Esophagus muscularis mucosa (tissue), 4 donors: ENCODE measurements at places on chromosomes 2 and 18. TPM values are rescaled to one million over a fixed set of nuclear protein-coding genes. Genes with fewer than 3 reads are reported as not detected.

DNA sequence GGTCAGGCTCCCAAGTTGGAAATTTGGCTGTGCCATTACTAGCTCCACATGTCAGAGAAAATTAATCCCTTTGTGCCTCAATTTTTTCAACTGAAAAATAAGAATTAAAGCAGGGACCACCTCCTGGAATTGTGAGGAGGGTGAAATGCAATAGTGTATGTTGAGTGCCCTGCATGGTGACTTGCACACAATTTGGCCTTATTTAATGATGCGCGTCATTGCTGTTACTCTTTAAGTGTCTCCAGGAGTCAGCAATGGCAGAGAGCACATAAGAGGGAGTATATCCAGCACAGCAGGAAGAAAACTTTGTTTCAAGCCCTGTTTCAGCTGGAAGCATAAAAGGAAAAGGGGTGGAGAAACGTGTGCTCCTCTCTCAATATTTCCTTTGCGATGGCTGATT lies 215.8 kb downstream of the ALK start:
- H3K36me3 ChIP-seq: no peaks in the 10 kb centered on the region
- H3K4me3 ChIP-seq: no peak overlapping the region
- H3K27ac ChIP-seq: no peak overlapping the region

DNA sequence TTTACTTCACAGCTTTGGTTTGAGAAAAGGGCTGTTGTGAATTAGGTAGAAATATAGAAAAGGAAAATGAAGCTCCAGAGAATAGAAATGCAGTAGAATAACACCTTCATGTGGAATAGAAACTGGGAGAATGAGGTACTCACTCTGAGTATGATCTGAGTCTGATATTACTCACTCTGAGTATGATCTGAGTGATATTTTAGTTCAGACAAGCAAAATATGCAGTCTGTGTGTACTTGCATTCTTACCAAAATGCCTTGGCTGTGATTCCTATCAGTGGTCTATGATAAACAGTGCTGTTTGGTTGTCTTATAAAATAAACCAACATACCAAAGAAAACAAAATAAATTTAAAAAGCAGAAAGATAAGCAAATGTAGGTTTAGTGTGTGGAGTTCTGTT lies 487.6 kb downstream of the THSD7B start:
- no peak overlapping the region for H3K4me3 ChIP-seq
- DNase-seq: no peak
- H3K4me1 ChIP-seq: no peaks in the 10 kb centered on the region
- H3K27me3 ChIP-seq: no peaks in the 10 kb centered on the region
- H3K27ac ChIP-seq: no peak overlapping the region

GRCh38 chr2:53949457-53949856 lies 21.3 kb downstream of the PSME4 start:
- no peaks in the 10 kb centered on the region for H3K27me3 ChIP-seq
- H3K27ac ChIP-seq: no peak overlapping the region
- peaks cover 18% of the 10 kb centered on the region for H3K4me1 ChIP-seq
- peaks cover 32% of the 10 kb centered on the region for H3K36me3 ChIP-seq
- no peak overlapping the region for H3K4me3 ChIP-seq

- H3K36me3 ChIP-seq: no peaks in the 10 kb centered on the region
- H3K4me3 ChIP-seq: no peak overlapping the region
- no peak overlapping the region for H3K27ac ChIP-seq
- H3K4me1 ChIP-seq: no peaks in the 10 kb centered on the region
- no peaks in the 10 kb centered on the region for H3K27me3 ChIP-seq
Measured at GRCh38 chr2:149410701-149411484, 80.5 kb downstream of the LYPD6 start.

DNA sequence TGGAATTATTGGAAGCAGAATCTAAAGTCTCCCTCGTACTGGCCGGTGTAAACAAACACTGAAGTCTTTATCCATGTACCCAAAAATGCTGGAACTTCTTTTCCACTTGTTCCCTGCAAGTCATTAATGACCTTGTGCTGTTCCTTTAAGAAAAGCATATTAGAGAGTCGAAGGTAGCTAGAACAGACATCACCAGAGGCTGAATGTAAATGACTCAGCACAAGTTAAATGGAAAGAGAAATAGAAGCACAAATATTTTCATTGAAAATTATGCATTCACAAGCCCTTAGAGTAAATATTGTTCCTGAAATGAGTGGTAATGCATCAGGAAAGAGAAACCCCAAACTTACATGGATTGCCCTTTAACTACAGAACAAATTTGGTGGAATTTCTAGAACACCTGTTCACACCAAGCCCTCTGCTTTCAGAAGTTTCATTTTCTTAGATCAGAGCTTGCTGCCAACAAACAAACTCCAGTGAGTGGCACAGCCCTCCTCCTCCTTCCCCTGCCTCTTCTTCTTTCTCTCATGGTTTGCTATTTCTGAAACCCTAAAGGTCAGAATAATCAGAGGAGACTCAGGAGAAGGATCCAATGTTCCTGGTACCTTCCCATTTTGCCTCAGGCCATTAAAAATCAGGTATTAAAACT lies 264.3 kb downstream of the TXNL1 start:
- H3K36me3 ChIP-seq: no peaks in the 10 kb centered on the region
- no peak overlapping the region for H3K27ac ChIP-seq
- no peaks in the 10 kb centered on the region for H3K27me3 ChIP-seq
- H3K4me3 ChIP-seq: no peak overlapping the region
- H3K4me1 ChIP-seq: peaks cover under 1% of the 10 kb centered on the region

DNA sequence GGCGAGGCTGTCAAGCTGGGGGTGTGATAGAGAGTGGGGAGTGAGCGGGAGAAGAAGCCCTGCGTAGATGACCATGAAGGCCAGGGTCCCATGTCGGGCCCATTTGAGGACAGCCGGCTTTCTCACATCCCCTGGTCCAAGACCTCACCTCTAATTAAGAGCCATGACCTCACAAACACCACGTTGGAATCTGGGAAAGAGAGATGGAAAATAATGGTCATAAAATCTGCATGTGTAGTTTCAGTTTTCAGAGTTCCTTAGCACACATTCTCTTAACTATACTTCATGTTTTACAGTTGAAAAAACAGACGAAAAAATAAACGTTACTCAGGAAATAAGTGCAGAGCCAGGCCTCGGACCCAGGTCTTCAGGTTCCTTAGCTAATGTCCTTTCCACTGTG lies 244.8 kb upstream of the SIX2 start:
- no peak overlapping the region for H3K4me3 ChIP-seq
- no peaks in the 10 kb centered on the region for H3K27me3 ChIP-seq
- no peaks in the 10 kb centered on the region for H3K36me3 ChIP-seq
- H3K4me1 ChIP-seq: peaks cover 27% of the 10 kb centered on the region
- no peak overlapping the region for H3K27ac ChIP-seq

DNA sequence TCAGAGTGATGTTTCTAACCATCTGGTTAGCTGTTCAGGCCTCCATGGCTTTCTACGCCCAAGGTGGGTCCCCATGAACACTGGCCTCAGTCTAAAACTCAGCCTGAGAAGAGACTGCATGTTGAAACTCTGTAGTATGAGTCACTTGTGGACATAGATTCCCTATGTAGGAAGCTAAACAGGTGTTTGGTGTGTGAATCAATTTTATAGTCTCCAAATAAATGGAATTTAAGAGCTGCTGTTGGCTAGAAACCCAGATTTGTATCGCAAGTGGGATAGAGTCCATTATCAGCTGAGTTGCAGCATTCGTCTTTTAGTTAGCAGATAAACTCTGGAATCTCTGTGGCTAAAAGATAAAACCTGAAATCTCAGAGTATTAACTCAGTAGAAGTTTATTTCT lies 131.4 kb downstream of the KCNS3 start:
- H3K4me3 ChIP-seq: no peak overlapping the region

DNA sequence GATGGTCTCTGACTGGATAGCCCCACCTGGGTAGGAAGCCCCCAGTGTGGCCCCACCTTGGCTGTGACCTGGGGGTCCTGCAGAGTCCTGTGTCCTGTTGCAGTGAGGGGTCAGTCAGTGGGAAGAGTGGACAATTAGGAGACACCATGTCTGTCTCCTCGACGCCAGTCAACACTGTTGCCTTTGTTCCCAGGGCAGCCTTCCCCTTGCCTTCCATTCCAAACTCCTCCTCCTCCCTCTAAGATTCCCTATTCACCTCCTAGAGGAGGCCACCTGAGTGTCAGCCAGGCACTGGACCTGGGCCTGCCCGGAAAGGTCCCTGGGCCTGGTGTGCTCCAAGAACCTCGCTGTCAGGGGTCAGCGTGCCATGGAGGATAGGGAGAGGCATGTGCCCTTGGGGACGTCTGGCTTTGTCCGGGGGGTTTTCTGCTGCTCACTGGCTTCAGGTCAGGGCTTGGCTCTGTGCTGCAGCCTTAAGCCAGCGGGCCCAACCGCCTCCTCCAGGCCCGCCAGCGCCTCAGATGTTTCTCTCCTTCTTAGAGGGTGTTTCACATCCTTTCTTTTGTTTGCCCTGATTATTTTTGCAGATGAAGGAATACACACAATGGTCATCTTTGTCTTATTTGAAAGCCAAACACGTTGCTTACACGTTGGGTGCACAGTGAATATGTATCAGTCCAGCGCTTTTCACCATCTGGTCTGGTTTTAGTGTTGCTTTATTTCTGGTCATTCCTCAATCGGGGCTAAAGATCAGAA lies 68.9 kb downstream of the HPCAL1 start:
- H3K27me3 ChIP-seq: no peaks in the 10 kb centered on the region
- peaks cover 5% of the 10 kb centered on the region for H3K36me3 ChIP-seq
- no peak for DNase-seq
- no peak overlapping the region for H3K4me3 ChIP-seq
- H3K4me1 ChIP-seq: peaks cover 5% of the 10 kb centered on the region

DNA sequence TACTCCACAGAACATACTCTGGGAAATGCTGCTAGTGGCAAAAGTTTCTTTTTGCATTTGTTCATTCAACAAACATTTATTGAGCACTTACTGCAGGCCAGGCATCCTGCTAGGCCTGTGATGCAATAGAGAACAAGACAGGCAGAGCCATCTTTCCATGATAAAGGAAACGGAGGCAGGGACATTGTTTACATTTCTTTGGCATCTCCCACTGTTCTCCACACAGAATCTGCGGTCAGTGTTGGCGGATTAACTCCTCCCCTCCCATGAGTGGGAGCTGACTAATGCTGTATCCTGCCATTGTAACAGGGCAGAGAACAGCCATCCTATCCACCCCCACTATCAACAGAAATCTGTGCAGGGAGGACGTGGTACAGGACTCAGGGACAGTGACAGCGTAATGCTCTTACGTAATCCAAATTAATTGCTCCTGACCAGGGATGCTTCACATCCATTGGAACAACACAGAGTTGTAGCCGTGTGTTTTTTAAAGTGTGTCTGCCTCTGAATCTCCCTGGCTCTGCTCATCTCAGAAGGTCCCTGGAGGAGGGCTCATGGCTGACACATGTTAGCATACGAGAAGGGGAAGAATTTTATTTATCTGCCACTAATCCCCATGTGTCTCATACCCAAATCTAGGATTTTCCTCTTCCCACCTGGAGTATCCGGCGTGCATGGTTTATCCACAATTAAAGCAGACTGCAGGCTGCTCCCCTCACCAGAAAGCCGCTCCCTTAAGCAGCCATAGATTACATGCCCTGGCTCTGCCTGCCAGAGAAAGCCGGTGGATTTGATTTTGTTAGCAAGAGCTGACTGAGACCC lies 32.3 kb downstream of the STEAP3 start:
- H3K36me3 ChIP-seq: no peaks in the 10 kb centered on the region
- H3K4me1 ChIP-seq: no peaks in the 10 kb centered on the region
- DNase-seq: no peak
- no peak overlapping the region for H3K27ac ChIP-seq
- no peak overlapping the region for H3K4me3 ChIP-seq
- no peaks in the 10 kb centered on the region for H3K27me3 ChIP-seq

GRCh38 chr2:207528980-207529329 lies 807 bp upstream of the CREB1 start:
- DNase-seq: no peak
- peaks cover 44% of the 10 kb centered on the region for H3K4me1 ChIP-seq
- no peaks in the 10 kb centered on the region for H3K27me3 ChIP-seq
- peak overlapping the region; percentile 98 for H3K27ac ChIP-seq

- no peaks in the 10 kb centered on the region for H3K4me1 ChIP-seq
- H3K36me3 ChIP-seq: no peaks in the 10 kb centered on the region
- DNase-seq: no peak
- H3K4me3 ChIP-seq: no peak overlapping the region
Measured at GRCh38 chr2:57177176-57177575, 869.4 kb upstream of the VRK2 start.

DNA sequence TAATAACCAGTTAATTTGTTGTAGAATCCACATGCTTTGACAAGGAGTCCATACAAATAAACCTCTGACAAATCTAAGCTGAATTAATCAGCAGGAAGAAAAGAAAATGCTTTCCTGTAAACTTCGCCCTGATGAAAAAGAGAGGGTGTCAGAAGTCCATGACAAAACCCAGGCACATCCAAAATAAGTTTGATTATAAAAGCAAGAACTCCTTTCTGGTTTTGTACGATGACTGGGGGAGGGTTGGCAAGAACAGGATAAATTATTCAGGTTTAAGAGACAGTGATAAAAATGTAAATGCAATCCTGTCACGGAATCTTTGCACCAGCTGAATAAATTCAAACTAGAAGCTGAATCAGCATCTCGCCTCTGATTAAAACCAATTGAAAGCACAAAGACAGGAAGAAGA lies 469.2 kb upstream of the TNP1 start:
- H3K36me3 ChIP-seq: no peaks in the 10 kb centered on the region
- peak overlapping the region; percentile 82 for H3K27ac ChIP-seq
- no peak for DNase-seq
- H3K4me3 ChIP-seq: no peak overlapping the region

- no peaks in the 10 kb centered on the region for H3K36me3 ChIP-seq
- DNase-seq: no peak
- H3K27ac ChIP-seq: peak overlapping the region; percentile 61
- H3K4me1 ChIP-seq: peaks cover 87% of the 10 kb centered on the region
Measured at GRCh38 chr2:160380611-160381010, 113.0 kb downstream of the RBMS1 start.

DNA sequence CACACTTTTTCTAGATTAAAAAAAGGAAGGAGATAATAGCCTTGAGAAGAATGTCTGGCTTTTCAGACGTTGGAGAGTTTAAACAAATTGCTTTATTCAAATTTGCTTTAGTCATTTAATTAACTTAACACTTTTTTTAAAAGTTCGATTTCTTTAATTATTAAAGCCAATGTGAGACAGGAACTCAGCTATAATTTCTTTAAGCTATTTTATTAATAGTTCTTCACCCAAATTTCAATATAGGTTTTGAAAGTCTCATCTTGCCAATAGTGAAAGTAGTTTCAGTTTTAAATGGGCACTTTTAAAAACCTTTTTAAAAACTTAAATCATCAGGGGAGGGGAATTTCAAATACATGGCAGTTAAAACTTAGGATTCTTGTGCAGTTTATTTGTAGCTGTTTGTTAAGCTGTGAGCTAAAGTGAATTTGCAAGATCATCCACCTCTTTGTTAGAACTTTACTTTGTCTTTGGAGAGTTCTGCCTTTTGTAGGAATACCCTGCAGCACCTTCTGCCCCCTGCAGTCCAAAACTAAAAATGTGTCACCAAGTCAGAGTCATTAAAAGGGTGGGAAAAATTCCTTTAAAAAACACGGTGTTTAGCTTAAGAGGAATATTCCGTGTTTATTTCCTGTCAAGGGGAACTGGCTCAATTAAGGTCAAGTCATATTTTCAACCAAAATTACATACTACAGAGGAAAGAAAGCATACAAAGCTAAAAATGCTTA lies 4.6 kb downstream of the TGIF1 start:
- H3K27ac ChIP-seq: peak overlapping the region; percentile 98
- peaks cover 57% of the 10 kb centered on the region for H3K4me1 ChIP-seq
- DNase-seq: peak; percentile 82
- H3K36me3 ChIP-seq: peaks cover 27% of the 10 kb centered on the region
- H3K27me3 ChIP-seq: no peaks in the 10 kb centered on the region

TBR1 gene
- not detected for total RNA-seq

MAL gene
- total RNA-seq: 30.3 TPM

FOXD4L1 gene
- total RNA-seq: 0.17 TPM

CARF gene
- 14.1 TPM for total RNA-seq

CKAP2L gene
- not detected for total RNA-seq

ACSL3 gene
- 31.1 TPM for total RNA-seq

MGAT4A gene
- 15.4 TPM for total RNA-seq
